ENCODE measurements at places on chromosomes 5 and 9.

GRCh38 chr9:76459694-76460635 lies 983 bp downstream of the GCNT1 start:
- DNase-seq, result no peak

DNA sequence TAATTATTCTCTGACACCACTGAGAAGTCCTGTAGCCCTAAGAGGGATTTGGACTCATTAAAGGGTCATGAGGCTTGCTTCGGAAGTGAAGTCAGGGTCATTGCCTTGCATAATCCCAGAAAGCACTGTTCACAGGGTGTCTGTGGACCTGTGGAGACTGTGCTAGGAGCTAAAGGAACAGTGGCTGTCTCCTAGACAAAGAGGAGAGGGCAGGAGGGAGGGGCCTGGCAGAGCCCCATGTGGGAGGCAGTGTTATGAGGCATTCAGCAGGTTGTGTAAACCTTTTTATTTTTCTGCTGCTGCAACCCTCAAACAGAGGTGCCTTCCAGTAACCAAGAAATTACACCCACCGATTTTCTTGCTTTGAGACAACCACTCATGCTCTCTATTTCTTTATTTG lies 3.3 kb downstream of the TMEM174 start:
- no peak for DNase-seq

- DNase-seq, result no peak
These were observed 16.1 kb downstream of the SV2C start for GRCh38 chr5:76099286-76099702.

GRCh38 chr9:33131790-33132772 lies 35.1 kb downstream of the B4GALT1 start:
- no peak for DNase-seq

DNA sequence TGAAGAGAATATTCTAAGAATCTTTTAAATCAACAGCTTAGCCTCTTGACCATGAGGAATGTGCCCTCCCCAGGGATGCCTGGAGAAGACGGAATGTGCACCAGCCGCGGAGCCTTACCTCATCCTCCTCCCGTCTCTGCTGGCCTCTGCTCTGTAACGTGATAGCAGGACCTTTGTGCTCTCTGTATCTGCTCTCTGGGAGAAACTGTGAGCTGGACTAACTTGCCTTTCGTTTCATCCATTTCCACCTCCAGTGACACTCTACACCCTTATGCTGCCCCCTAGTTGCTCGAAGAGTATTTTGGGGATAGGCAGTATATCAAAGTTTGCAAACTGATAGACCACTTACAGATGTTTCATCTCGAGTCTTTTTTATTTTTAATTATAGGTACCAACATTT lies 141.4 kb downstream of the NPR3 start:
- DNase-seq, result no peak

GRCh38 chr5:42598311-42598710 lies 158.3 kb upstream of the CCDC152 start:
- DNase-seq, result no peak

DNA sequence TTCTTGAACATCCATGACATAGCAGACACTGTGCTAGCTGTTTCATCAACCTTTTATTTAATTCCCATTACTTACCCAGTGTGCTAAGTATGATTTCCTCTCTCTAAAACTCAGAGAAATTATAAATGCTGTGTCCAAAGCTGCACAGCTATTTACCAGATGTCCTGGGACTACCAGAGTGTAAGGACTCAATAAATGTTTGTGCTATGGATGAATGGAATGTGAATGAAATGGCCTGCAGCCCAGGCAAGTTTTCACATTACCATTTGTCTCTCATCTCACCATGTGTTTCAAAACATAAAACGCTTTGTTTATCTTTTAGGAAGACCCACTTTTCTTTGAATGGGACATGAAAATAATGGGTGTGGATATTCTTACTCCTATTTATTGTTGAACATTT lies 96.2 kb downstream of the ARHGEF28 start:
- DNase-seq, result no peak

DNA sequence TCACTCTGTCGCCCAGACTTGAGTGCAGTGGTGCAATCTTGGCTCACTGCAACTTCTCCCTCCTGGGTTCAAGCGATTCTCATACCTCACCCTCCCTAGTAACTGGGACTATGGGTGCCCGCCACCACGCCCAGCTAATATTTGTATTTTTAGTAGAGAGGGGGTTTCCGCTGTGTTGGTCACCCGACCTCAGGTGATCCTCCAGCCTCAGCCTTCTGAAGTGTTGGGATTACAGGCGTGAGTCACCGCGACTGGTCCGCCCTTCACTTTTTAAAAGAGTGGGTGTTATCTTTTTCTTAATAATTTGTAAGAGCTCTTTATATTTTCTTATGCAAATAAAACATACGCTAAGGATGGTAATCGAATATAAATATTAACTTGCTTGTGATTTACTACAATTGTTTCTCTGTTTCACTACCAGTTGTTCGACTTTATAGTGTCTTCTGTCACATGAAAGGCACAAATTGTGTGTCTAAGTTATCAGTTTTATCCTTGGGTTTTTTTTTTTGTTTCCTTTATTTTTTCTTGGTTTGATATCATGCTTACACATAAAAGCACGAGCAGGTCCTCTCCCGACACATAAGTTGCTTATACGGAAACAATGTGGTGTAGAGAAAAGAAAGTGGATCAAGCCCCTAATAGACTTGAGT lies 1.9 kb upstream of the GPBP1 start:
- DNase-seq, result peak; percentile 16

DNA sequence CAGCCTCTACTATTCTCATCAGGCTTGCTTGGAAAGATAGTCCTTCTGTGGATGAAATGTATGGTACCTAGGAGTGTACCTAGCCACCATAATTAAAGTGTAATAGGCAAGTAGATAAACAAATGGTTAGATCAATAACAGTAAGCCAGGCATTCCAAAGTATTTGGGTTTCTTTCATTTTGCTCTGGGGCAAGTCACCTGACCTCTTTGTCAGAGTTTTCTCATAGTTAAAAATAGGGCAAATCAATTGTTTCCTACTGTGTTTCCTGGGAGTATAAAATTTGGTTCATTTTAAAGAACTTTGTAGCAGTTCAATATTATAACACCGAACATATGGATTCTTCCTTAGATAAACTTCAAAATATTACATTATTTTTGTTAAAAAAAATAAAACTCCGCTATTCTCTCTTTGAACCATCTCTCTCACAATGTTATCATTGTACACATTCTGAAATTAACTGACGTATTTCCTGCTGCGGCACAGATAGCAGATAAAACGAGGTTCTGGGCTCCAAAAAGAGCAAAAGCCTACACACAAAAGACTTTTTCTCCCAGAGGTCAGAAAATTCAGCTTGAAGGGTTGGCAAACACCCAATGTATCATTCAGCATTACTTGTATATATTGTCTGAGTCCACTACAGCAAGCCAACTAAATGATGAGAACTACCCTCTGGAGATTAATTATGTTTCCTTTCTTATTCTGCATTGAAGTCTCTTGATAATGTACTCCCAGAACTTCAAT lies 267.9 kb downstream of the COX7C start:
- no peak for DNase-seq

DNA sequence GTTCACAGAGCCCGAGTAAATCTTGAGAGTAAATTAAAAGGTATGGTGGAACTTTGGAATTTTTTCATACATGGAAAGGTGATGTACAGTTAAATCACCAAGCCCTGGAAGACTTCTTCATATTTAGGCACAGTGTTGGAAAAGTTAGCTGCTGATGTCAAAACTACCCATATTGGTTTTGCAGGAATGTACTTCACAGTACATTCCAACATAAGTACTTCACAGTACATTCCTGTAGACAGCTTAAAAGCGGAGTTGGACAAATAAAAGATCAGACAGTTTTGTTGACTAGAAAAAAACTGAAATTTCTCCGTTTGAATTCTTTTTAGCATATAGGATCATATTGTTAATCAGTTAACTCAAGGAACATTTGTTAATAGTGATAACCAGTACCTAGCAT lies 1.8 kb downstream of the RANBP17 start:
- DNase-seq, result no peak

GRCh38 chr5:43073597-43074546 lies 33.8 kb upstream of the ANXA2R start:
- DNase-seq, result peak; percentile 29

DNA sequence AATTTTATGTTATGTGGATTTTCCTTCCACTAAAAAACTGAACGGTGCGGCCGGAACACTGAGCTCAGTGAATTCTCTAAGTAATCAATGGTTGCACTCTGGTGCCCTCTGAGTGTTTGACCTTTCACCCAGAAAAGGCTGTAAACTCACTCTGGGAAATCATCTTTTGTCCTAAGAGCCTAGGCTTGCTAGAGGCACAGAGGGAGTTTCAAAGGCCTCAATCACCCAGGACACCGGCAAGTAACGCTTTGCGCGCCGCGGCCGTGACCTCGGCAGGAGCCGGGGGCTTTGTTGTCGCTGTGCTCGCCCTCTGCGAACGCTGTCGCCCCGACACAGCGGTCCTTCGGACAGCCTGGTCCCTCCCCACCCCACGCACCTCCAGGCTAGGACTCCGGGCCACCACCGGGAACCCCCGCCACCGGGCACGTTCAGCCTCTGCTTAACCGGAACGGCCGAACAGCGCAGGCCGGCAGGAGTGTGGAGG lies 703 bp downstream of the ISCA1 start:
- no peak for DNase-seq

- no peak for DNase-seq
These were observed 169.3 kb downstream of the NTRK2 start for GRCh38 chr9:84838879-84839278.

DNA sequence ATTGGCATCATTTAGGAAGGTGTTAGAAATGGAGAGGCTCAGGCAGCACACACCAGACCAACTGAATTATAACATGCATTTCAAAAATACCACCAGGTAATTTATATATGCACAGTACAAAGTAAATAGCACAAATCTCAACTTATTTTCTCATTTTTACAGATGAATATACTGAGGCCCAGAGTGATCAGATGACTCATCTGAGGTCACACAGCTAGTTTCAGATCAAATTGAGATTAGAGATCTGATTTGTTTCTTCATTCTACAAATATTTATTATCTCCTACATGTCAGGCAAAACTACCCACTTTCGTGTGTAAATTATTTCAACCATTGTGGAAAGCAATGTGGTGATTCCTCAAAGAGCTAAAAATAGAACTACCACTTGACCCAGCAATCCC lies 507.1 kb downstream of the TLE4 start:
- DNase-seq, result no peak

- no peak for DNase-seq
These were observed 176.4 kb upstream of the PLCXD3 start for GRCh38 chr5:41686767-41687166.

GRCh38 chr5:38317868-38318267 lies 59.5 kb downstream of the EGFLAM start:
- no peak for DNase-seq

DNA sequence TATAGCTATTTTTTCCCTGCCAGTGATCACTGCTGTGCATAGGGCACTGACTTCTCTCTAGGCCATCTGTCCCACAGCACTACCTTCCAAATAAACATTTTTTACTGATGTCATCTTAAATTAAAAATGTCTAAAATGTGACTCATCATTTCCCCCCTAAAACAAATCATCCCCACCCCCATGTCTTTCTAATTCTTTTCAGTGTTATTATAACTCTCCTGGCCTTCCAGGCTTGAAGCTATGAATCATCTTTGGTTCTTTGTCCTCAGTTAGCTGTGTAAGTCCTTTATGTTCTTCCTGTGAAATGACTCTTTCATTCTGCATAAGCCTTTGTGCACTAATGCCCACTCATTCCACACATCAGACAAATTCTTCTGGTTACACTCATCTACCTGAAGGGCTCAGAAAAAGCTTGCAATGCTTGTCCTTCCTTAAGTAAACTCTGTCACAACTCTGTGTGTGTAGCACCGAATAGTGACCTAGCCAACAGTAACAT lies 78.1 kb downstream of the CFAP95 start:
- no peak for DNase-seq

DNA sequence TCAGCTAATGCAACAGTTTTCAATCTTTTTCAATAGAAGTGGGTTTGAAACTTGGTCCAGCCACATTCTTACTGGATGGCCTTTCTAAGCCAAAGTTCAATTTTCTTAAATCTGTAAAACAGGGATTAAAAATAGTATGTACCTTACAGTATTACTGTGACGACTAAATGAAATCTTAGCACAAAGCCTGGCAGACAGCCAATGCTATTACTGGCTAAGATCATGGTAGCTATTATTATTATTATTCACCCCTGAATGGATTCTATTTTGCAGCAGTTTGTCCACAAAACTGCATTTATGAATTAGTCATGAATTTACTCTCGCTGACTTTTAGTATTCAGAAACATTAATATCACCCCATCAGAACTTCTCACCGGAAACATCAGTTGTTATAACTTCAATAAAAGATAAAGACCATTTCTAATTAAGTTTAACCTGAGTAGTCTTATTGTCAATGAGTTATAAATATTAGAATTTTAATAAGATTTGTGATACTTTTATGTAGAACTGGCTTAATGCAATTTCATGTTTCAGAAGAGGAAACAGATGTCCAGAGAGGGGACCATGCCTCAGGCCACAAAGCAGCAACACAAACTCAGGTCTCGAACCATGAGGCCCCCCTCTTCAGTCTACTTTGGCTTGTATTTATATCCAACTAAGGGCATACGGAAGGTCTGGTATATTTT lies 468.2 kb downstream of the ARHGEF28 start:
- DNase-seq, result no peak

GRCh38 chr5:39671561-39671961 lies 246.8 kb upstream of the DAB2 start:
- DNase-seq, result no peak

DNA sequence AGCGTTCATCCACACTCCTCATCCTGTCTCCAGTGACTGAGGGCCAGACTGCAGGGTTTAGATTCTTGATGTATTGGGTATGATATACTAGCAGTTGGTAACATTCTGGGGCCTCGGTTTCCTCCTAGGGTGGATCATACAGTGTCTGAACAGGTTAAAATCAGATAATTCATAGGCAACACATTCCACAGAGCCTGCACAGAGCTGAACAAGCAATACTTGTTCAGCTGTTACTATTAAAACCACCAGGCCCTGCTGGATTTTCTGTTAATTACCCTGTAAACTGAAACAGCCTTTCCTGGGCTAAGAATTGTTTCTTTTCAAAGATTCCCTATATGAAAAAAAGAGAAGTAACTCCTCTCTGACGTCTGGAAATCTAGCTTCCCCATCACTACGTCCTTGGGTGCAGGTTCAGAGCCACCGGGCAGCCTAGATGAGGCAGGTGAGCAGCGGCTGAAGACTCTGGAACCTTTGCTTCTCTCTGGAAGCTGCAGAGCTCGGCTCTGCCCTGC lies 1313.5 kb upstream of the WWC1 start:
- no peak for DNase-seq
